ENCODE measurements at places on chromosomes 4 and X. TPM values are rescaled to one million over a fixed set of nuclear protein-coding genes. Genes with fewer than 3 reads are reported as not detected.
A peak's percentile ranks its signal among the peaks of the same experiment; 100 is the strongest.

DNA sequence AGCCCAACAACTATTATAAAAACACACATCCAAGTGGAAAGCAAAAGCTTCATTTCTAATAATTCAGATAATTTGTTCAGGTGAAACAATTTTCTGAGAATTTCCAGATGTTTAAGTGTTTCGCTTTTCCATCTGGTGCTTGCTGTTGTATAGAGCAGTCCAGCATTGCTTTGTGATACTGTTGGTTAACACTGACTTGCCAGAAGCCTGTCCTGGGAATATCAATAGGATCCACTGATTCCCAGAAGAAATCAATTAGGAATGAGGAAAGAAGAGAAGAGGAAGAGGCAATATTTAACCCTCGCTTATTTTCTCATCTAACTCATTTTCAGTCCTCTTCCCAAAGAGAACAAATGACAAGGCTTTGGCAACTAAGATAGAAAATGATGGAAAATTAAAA, 94.9 kb upstream of the DDIT4L start:
- H3K27me3 ChIP-seq: no peaks in the 10 kb centered on the region
- no peaks in the 10 kb centered on the region for H3K36me3 ChIP-seq
- H3K4me1 ChIP-seq: no peaks in the 10 kb centered on the region
- H3K27ac ChIP-seq: no peak overlapping the region
- no peak for DNase-seq
- no peak overlapping the region for H3K4me3 ChIP-seq

Gene G3BP2
- 50.8 TPM for total RNA-seq

- peaks cover 6% of the 10 kb centered on the region for H3K4me1 ChIP-seq
- H3K27ac ChIP-seq: no peak overlapping the region
- no peak overlapping the region for H3K4me3 ChIP-seq
- no peaks in the 10 kb centered on the region for H3K27me3 ChIP-seq
Observed at GRCh38 chr4:147864607-147865006, 132.7 kb downstream of the ARHGAP10 start.

GRCh38 chr4:176981551-176981950, 188.8 kb upstream of the VEGFC start:
- no peak for DNase-seq
- no peak overlapping the region for H3K4me3 ChIP-seq
- no peaks in the 10 kb centered on the region for H3K4me1 ChIP-seq
- no peaks in the 10 kb centered on the region for H3K27me3 ChIP-seq
- H3K27ac ChIP-seq: no peak overlapping the region

Gene CHRDL1
- 8.6 TPM for total RNA-seq

DNA sequence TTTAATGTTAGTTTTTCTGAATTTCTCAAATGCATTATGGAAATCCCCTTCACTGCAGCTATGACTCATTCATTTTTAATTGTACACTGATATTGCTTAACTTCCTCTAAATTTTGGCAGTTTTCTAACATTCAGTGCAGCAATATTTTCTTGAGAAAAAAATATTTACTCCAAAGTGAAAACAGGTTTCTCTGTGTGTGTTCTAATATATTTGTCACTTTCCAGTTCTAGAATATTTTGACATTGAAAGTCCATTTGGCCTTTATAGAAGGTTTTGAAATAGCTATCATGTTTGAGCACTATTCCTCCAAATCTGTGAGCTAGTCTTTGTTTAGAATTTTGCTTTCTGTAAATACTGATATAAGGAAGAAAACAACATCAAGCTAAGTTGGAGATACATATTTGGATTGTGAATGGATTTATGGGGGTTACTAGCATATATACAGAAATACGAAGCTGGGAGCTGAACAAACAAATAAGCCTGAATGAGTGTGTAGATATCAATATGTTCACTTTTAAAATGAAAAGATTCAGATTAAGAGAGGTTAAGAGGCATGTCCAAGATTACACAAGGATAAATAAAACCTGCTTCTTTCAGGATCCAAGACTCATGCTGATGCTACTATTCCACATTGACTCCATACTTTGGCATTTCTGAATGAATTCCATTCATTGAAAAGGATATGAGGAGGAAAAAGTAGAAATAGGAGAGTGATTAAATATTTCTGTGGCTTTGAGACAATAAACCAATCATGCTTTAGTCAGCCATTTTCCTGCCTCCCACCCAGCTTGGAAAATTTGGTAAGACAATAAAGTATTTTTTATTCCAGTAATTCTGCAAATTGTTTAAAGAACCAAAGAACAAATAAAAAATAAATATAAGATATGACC, 57.3 kb upstream of the SLIT2 start:
- no peak for DNase-seq
- no peak overlapping the region for H3K4me3 ChIP-seq
- no peaks in the 10 kb centered on the region for H3K36me3 ChIP-seq
- H3K27ac ChIP-seq: no peak overlapping the region
- no peaks in the 10 kb centered on the region for H3K4me1 ChIP-seq

GRCh38 chr4:5420266-5420665, 288.1 kb downstream of the EVC2 start:
- H3K4me3 ChIP-seq: no peak overlapping the region
- H3K36me3 ChIP-seq: no peaks in the 10 kb centered on the region
- no peaks in the 10 kb centered on the region for H3K27me3 ChIP-seq
- H3K27ac ChIP-seq: no peak overlapping the region

- DNase-seq: no peak
- H3K27me3 ChIP-seq: no peaks in the 10 kb centered on the region
- no peak overlapping the region for H3K4me3 ChIP-seq
- peaks cover 9% of the 10 kb centered on the region for H3K4me1 ChIP-seq
Observed at GRCh38 chr4:94408549-94409374, 43.0 kb upstream of the PDLIM5 start.

DNA sequence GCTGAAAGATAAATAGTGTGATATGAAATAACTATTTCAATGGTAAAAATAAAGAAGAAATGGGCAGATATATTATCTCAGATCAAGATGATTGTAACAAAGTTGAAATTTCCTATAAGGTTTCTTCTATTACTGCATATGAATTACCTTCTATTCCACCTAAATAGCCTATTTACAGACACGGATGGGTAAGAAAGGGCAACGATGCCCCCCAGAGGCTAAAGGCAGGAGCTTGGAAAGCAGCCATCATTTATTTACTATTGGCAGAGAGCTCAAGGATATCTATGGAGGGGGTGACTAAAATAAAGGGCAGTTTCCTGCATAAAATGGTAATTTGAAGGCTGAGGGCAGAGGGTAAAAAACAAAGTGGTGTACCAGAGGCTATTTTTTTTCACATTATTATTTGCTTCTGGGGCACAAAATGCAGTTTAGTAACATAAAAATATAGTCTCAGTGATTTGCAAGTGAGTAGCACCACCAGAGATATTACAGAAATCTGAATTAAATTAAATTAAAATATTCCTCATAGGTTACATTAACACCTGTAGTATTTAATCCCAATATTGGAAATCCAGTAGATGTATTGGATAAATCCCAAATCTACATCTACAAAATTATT, 123.1 kb downstream of the BTC start:
- no peak overlapping the region for H3K27ac ChIP-seq
- H3K27me3 ChIP-seq: no peaks in the 10 kb centered on the region
- H3K4me1 ChIP-seq: peaks cover 4% of the 10 kb centered on the region

DNA sequence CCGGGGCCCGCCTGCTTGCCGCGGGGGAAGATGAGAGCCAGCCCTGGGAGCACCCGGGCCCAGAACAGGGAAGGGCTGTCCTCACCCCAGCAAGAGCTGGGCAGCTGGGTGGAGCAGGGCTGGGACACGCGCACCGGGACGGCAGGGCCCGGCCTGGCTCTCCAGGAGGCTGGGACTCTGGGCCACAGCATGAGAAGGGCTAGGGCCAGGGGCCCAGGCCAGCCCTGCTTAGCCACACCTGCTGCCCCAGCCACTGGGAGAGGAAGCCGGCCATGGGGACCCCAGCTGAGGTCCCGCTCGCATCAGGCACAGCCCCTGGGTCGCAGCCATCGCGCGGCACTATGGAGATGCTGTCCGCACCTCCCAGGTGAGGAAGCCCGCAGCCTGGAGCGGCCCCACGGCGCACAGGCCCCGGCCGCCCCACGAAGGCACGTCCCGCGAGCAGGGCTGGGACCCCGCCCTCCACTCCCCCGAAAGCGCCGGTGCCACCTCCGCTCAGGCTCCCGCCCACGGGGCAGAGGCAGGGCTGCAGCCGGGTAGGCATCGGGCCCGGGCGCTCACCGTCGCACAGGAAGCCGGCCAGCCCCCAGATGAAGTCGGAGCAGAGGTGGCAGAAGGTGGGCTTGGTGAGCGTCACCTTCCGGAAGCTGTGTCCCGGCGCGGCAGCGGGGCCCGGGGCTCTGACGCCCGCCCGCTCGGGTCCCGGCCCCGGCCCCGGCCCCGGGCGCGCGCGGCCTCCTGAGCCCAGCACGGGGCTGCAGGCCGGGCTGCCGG, 531 bp downstream of the DGKQ start:
- H3K4me1 ChIP-seq: peaks cover 10% of the 10 kb centered on the region
- DNase-seq: peak; percentile 49
- H3K27ac ChIP-seq: no peak overlapping the region
- no peaks in the 10 kb centered on the region for H3K36me3 ChIP-seq
- H3K27me3 ChIP-seq: no peaks in the 10 kb centered on the region

DNA sequence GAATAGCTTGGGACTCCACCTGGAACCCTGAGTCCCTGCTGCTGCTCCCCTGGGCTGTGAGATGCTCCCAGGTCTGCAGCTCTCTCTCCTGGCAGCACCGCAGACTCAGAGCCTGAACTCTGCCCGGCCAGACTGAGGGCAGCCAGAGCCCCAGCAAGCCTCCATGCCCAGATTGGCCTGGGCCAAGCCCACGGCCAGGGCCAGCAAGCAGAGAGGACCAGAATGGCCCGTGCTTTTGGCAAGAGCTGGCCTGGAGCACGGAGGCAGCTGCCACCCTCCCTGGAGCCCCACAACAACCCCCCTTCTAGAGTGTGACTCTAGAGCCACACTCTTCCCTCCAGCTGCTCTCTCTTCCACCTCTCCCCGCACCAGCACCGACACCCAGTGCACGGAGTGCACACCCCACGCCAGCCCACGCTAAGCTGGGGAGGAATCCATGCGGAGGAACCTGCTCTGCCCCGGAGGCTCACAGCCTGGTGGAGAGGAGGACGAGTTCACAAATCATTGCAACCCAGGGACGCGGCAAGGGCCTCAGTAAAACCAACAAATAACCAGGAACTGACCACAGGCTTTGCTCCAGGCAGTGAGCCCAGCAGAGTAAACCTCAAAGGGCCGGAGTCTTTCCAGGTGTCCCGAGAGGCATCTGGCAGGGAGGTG, 110.3 kb downstream of the HMX1 start:
- no peaks in the 10 kb centered on the region for H3K36me3 ChIP-seq
- H3K4me3 ChIP-seq: no peak overlapping the region
- no peaks in the 10 kb centered on the region for H3K4me1 ChIP-seq
- H3K27me3 ChIP-seq: no peaks in the 10 kb centered on the region

DNA sequence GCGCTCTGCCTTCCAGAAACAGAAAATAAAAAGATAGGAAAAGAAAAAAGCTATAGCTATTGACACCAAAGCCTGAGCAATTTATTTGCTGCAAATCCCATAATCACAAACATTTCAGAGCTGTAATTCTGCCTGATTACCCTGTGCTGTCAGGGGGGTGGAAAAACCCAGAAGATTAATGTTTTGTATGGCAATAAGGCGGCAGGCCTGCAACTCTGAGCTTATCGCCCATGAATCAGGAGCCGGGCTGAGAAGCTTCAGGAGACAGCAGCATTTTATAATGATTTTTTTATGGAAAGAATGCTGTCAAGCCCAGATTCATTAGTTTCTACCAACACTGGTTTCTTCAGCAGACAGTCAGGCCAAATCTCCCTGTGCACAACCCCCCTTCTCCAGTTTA, 82.6 kb upstream of the TMEM164 start:
- H3K27me3 ChIP-seq: peaks cover 15% of the 10 kb centered on the region
- no peak overlapping the region for H3K27ac ChIP-seq
- no peak for DNase-seq
- H3K36me3 ChIP-seq: no peaks in the 10 kb centered on the region

Gene MAP7D2
- total RNA-seq: 0.64 TPM

Gene MAGEA6
- total RNA-seq: not detected

GRCh38 chr4:11546391-11547175, 117.9 kb upstream of the HS3ST1 start:
- no peaks in the 10 kb centered on the region for H3K27me3 ChIP-seq
- no peaks in the 10 kb centered on the region for H3K36me3 ChIP-seq
- H3K4me1 ChIP-seq: no peaks in the 10 kb centered on the region
- no peak overlapping the region for H3K4me3 ChIP-seq
- no peak for DNase-seq

DNA sequence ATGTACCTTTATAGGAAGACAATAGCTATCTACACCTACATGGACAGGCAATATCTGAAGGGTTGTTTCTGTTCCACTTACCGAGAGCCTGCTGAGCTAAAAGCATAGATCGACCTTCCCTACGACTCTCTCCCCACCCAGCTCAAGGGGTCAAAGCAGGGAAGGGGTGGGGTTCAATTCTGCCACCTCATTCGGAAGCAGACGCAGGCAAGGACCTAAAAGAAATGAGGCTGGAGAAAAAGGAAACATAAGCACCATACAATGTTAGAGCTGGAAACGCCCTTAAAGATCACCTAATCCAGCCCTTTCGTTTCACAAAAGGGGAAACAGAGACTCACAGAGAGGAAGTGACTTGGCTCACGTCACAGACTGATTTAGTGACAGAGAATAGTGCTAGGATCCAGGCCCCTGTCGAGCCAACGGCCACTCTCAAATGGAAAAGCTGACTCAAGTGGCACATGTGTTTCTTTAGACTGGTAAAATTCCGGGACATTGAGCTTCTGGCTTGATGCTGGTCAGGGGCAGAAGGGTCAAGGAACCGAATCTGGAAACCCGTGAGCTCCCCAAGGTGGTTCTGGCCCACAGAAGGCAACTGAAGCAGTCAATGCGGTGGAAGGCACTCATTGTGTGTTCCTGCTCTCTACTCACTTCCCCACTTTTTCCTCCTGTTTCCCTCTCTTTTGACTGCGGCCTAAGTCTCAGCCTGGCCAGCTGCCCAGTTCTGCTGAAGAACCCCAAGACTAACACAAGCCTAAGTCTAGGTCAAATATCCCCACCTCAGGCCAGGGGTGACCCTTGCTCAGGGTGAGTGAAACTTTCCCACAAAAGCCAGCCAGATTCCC, 7.5 kb downstream of the SEPTIN6 start:
- no peak for DNase-seq
- no peaks in the 10 kb centered on the region for H3K4me1 ChIP-seq
- peak overlapping the region; percentile 54 for H3K27ac ChIP-seq
- no peaks in the 10 kb centered on the region for H3K36me3 ChIP-seq
- H3K4me3 ChIP-seq: no peak overlapping the region

Gene DLG3
- 41.7 TPM for total RNA-seq

Gene SLC10A6
- 0.14 TPM for total RNA-seq

- no peak overlapping the region for H3K27ac ChIP-seq
- DNase-seq: no peak
- no peaks in the 10 kb centered on the region for H3K36me3 ChIP-seq
- H3K27me3 ChIP-seq: no peaks in the 10 kb centered on the region
- no peak overlapping the region for H3K4me3 ChIP-seq
- H3K4me1 ChIP-seq: no peaks in the 10 kb centered on the region
Observed at GRCh38 chrX:108696690-108697089, 39.7 kb downstream of the IRS4 start.

Gene RBMXL3
- total RNA-seq: not detected

- no peak for DNase-seq
- no peak overlapping the region for H3K27ac ChIP-seq
- H3K4me3 ChIP-seq: no peak overlapping the region
- peaks cover 20% of the 10 kb centered on the region for H3K4me1 ChIP-seq
Observed at GRCh38 chr4:145524552-145524951, 42.9 kb downstream of the SMAD1 start.

Gene GSX2
- total RNA-seq: not detected

Gene TCEAL6
- not detected for total RNA-seq

GRCh38 chr4:128862608-128863311, 53.3 kb downstream of the JADE1 start:
- no peaks in the 10 kb centered on the region for H3K36me3 ChIP-seq
- H3K4me3 ChIP-seq: no peak overlapping the region
- no peaks in the 10 kb centered on the region for H3K27me3 ChIP-seq
- no peak overlapping the region for H3K27ac ChIP-seq

Gene TDO2
- total RNA-seq: 0.57 TPM

Data from pancreas (tissue), 10 donors.